Stimulated activated CD8-positive, alpha-beta memory T cell treated with anti-CD3 and anti-CD28 coated beads, Interleukin-7, amount 100 ng/mL, for 48 hours (primary cell): ENCODE measurements at places on chromosomes 7 and 10.

DNA sequence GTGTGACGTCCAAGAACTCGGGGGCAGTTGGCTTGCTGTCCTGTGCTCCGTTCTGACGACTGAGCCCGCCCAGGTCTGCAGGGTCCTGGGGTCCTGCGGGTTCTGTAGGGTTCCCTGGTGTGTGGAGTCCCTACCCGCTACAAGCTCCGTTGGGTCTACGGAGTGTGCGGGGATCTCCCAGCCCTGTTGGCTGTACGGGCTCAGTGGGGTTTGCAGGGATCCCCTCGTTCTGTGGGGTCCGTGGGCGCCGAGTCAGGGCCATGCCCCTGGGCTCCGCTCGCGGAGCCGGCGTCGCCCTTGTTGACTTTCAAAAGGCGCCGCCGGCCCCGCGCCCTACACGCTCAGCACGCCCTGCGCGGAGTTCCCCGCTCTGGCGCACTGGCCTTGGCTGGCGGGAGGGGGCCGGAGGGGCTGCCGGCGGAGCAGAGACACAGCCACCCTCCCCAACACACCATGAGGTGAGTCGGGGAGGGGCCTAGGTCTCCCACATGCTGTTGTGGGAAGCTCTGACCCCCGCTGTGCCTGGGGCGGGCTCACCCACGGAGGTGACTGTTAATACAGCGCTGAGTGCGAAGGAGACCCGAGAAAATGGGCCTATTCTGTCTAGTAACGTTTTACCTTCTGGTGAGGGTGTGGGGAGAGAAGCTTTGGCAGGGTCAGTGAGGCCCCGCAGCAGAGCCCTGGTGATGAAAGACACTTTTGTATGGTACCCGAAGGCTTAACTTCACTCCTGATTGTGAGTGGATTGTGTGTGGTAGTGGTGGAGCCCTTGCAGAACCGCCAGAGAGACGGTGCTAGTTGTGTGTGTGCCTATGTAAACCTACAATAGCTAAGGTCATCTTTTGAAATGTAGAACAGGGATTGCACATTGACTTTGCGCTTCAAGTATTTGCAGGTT, 8.1 kb downstream of the TASOR2 start:
- DNase-seq: peak; percentile 53

GRCh38 chr10:327889-328852, 192.9 kb downstream of the ZMYND11 start:
- DNase-seq: no peak

- no peak for DNase-seq
Observed at GRCh38 chr7:137449016-137449415, 105.5 kb upstream of the PTN start.

DNA sequence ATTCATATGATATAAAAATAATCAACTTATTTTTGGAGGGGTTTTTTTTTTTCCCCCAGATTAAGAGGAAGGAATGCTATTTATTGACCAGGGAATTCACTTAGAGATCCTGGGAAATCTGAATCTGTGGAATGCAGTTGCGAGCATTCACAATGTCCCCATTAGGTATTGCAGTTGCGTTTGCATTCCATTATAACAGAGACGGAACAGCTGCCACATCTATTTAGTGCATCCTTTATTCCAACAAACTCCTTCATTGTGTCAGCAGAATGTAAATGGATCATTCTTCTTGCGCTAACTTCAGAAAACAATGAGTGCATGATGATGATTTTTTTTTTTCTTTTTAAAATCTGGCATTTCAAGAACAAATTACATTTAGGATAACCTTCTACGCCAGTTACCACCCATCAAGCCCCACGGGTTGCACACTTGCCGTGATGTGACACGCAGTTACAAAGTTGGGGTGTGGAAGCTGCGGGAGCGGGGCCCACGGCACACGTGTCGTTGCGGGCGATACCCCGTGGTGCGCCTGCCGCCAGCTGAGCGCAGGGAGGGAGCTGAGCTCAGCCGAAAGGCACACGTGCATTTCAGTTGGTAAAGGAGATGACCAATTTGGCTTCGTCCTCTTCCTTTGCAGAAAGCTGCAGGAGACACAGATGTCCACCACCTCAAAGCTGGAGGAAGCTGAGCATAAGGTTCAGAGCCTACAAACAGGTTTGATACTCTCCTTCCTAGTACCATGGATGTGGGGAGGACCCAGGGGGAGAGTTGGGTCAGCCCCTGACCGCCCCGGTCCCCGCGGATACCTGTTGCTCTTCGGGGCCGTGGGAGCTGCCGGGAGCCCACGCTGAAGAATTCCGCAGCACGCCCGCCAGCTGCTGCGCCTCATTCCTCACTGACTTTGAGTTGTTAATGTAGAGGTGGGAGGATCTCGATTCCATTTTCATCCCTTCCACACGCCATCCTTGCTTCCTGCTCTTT, 175.3 kb upstream of the SH2B2 start:
- DNase-seq: no peak

DNA sequence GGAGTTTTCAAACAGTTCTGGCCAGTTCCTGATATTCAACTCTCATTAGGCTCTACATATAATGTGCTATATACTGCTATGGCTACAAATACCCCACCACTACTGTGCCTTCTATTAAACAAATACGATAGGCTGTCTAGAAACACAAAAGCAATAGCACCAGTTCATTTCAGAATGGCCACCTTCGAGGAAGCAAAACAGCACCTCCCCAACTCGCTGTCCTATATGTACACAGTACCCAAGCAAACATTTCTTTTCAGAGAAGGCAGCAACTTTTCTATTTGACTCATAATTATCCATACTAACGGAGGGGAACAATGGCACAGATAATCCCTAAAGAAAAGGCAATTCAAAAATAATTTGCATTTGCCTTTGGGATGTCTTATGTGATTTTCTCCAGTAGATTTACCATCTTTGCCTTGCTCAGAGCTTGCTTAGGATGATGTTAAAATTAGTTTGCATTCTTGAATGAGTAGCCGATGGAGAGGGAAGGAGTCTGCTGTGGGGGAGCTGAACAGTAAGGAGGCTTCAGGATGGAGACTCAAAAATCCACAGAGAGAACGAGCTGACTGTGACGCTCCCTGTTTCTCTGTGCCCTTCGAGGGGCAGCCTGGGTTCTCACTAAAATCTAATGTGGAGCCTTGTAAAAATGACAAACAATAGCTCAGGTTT, 218.7 kb downstream of the FANK1 start:
- no peak for DNase-seq

DNA sequence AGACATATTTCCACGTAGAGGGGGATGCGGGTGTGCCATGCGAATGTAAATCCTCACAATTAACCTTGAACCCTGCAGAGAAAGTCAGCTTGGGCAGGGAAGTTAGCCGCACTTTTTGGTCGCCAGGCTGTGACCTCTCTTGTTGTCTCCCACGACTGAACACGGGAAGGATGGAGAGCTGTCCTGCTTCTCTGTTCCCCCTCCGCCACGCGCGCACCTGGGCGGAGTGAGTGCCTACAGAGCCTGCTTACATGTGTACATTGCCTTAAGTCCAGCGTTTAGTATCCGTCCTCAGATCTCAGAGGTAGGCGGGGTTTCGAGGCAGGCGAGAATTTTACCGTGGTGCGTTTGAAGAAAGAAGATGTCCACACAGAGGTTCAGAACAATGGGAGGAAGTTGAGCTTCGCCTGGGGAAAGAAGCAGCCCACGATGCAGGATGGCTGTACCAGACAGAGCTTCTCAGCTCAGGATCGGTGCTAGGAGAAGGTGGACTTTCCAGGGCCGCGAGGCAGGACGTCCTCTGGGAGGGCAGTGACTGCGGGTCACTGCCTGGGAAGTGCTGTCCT, 482 bp upstream of the ERCC6 start:
- DNase-seq: no peak

GRCh38 chr10:67175354-67175753, 249.5 kb downstream of the LRRTM3 start:
- no peak for DNase-seq

- no peak for DNase-seq
Observed at GRCh38 chr7:28219793-28220192, 39.2 kb upstream of the JAZF1 start.

GRCh38 chr7:4854916-4855315, 6.9 kb downstream of the PAPOLB start:
- DNase-seq: no peak

GRCh38 chr7:77753173-77753572, 45.1 kb downstream of the TMEM60 start:
- DNase-seq: no peak

GRCh38 chr7:92641921-92642511, 51.8 kb upstream of the FAM133B start:
- DNase-seq: peak; percentile 80

GRCh38 chr7:48090095-48090805, 1.2 kb downstream of the UPP1 start:
- no peak for DNase-seq

DNA sequence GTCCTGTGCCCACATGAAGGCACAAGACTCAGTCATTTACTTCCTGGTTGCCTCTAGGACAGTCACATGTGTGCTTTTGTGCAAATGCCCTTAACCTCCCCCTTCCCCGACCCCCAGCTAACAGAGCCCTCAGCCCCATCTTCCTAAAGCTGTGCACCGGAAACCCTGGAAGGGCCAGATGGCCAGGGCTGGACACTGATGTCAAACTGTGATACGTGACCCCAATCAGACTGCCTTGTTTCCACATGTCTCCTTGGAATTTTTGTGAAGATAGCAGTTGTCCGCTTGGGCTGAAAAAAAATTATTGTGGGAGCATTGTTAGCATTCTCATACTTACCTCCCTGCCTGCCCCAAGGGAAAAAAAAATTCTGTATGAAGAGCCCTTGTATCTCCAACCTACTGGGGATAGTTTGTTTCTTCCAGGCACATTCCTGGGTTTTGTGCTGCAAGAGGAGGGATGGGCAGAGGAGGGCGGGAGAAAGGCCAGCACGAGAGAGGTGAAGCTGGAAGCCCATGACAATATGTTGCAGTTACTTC, 17.0 kb upstream of the ADAM12 start:
- no peak for DNase-seq
